ENCODE measurements at places on chromosomes 2 and 18. TPM values are rescaled to one million over a fixed set of nuclear protein-coding genes. Genes with fewer than 3 reads are reported as not detected.

MOCOS gene
- 0.39 TPM for total RNA-seq

TMEM247 gene
- total RNA-seq, result not detected

CNDP1 gene
- not detected for total RNA-seq

HAAO gene
- total RNA-seq, result 11.8 TPM

MALL gene
- total RNA-seq, result 2.9 TPM

ANKRD30B gene
- total RNA-seq, result under 0.01 TPM

PROM2 gene
- total RNA-seq, result 101 TPM

COL3A1 gene
- 6,874 TPM for total RNA-seq

ALPP gene
- 19.2 TPM for total RNA-seq
